ENCODE measurements at places on chromosomes 1 and 21.

DNA sequence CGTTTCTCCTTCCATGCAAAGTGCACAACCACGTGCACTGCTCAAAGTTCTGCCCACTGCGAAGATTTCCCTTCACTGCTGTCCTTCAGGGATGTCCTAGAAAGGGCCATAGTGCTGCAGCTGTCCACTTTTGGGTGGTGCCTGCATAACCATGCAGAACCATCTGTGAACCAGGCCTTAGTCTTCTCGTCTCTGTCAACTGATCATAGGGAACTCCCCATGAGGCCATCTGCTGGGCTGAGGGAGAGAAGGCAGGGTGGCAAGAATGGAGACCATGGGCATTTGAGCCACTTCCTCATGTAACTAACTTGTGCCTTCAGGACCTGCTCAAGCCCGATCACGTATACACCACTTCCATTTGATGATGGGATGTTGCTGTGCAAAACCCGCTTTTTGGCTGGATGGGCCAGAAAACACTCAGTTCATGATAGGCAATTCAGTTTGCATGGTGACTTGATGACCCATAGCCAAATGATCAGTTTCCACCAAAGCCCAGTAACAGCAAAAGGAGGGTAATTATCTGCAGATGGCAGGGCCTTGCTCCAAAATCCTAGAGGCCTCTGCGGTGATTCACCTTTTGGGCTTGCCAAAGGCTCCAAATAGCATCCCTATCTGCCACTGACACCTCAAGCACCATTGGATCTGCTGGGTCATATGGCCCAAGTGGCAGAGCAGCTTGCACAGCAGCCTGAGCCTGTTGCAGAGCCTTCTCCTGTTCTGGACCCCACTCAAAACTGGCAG lies 9.5 kb downstream of the ST6GALNAC5 start:
- peak; percentile 26 for DNase-seq

GRCh38 chr1:39940253-39940652 lies 14.7 kb upstream of the MFSD2A start:
- DNase-seq = no peak

DNA sequence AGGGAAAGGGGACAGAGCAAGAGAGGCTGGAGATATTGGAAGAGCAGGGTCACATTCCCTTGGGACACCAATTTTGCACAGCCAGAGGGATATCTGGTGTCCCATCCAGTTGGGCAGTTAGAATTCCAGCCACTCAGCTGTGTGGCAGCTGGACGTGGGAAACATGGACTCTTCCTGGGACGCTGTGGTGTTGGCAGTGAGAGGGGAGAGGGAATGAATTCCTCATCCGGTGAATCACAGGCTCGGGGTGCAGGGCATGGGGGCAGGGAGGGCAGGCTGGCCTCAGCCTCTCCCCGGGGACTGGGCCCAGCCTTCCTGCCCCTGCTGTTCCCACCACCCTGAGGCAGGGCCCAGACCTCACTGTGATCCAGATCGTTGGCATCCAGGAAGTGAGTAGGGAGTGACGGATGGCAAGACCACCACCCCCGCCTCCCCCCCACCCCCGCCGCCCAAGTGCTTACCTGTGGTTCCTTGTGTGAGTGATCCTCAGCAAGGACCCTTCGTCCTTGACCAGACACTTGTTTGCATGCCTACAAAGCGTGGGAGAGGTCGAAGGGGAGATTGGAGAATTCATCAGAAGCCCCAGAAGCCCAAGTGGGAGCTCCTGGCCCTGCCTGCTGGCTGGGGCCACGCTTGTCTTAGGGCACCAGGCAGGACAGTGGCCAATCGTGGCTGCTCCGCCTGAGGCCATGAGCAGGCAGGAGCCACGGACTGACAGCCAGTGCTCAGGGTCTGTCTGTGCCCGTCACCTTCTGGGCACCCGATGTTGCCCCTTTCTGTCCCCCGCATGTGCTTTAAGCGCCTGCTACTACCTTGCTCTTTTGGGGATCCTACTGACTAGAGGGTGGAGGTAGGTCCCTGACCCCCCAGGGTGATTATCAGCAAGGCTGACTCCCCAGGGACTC lies 8.7 kb downstream of the WNT3A start:
- DNase-seq = peak; percentile 1

- DNase-seq = no peak
These were observed 9.8 kb downstream of the XPR1 start for GRCh38 chr1:180641662-180642061.

GRCh38 chr1:37338658-37339057 lies 135.7 kb upstream of the ZC3H12A start:
- no peak for DNase-seq

GRCh38 chr1:26994020-26994786 lies 711 bp downstream of the TRNP1 start:
- no peak for DNase-seq

- no peak for DNase-seq
These were observed 127.8 kb downstream of the RGS7 start for GRCh38 chr1:241229216-241229615.

DNA sequence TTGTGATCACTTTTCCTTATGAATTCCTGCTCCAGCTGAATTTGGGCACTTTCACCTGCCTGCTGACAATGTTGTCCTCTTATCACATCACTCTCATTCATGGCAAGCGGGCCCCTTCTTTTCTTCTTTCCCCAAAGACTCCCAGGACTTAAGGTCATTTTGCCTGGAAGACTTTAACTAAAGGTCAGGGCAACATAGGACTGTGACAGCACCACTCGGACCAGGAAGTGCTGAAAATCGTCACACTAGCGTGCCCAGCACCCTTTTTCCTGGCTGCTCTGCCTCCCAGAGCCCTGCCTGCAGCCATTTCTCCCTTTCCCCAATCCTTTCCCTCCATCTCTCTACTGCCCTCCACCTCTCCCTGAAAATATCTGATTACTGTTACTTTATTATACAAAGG lies 35.4 kb downstream of the CD34 start:
- DNase-seq = no peak

- peak; percentile 85 for DNase-seq
These were observed 23.1 kb downstream of the EIF2D start for GRCh38 chr1:206589206-206589605.

DNA sequence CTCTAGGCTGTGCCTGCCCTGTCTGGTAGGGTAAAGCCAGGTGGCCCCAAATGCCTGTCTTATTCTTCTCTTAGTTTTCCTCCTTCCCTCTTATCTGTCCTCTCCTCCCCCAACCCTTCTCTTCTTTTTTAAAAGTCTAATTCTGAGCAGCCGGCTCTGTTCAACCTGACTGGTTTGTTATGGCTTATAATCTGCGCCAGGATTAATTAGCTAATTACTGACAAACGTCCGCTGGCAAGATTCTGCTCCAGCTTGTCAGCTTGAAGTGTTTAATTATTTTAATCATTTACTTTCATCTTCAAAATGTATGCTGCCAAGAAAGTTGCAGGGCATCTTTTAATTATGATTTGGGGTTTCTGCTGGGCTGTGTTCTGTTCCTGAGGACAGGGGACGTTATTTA lies 27.2 kb upstream of the PSMB2 start:
- no peak for DNase-seq

- no peak for DNase-seq
These were observed 19.4 kb downstream of the CXADR start for GRCh38 chr21:17532292-17532691.

- no peak for DNase-seq
These were observed 14.5 kb upstream of the RNF187 start for GRCh38 chr1:228472655-228473054.

- no peak for DNase-seq
These were observed 14.3 kb downstream of the TTC22 start for GRCh38 chr1:54786778-54787177.

GRCh38 chr1:230809256-230809990 lies 58.9 kb downstream of the C1orf198 start:
- no peak for DNase-seq

GRCh38 chr1:247421074-247421473 lies 5.1 kb downstream of the NLRP3 start:
- no peak for DNase-seq

DNA sequence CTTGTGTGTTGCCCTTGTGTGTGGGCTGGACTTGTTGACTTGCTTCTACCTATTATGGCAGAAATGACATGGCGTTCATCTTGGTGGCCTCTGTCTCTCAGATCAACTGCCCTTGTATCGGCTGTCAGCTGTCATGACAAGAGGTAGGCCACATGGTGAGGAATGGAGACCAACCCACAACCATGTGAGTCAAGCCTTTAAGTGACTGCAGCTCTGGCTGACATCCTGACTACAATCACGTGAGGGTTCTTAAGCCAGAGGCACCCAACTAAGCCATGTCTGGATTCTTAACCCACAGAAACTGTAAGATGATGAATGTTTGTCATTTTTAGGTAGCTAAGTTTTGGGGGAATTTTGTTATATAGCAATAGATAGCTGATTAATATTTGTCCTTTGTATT lies 82.1 kb downstream of the KCND3 start:
- DNase-seq = no peak

Measured in BJ (cell line).